Retinal pigment epithelial cell (primary cell): ENCODE measurements at places on chromosomes 4 and X.

DNA sequence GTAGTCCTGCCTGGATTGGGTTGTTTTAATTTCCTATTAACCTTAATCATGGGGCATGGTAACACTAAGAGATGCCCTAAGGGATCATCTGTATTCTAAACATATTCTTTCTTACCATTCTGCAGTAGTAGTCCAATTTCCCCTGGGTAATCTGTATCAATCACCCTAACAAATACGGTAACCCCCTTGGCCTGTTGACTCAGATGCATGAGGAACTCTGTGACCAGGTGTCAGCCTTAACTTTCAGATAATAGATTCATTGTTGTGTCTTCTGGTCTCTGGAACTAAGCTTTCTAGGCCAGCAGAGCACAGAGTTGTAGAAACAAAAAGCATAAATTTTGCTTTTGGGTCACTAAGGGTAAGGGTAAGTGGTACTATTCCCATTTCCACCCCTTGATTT lies 13.1 kb upstream of the BANK1 start:
- DNase-seq = no peak

DNA sequence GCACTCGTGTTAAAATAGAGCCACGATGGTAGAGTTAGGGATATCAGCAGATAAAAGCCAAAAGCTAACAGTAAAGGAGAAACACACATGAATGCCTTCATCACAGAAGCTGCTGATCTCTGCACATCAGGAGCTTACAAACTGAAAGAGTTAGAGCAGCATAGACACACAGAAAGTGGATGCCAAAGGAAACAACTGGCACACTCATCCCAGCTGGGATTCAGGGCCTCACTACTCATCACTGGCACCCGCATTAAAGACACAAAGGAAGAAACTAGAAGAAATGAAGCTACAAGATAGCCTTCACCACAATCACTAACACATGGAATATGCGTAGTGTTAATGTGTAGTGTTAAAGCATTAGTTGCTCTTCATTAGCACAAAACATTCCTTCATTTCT lies 156.4 kb upstream of the TBL1X start:
- DNase-seq = no peak

DNA sequence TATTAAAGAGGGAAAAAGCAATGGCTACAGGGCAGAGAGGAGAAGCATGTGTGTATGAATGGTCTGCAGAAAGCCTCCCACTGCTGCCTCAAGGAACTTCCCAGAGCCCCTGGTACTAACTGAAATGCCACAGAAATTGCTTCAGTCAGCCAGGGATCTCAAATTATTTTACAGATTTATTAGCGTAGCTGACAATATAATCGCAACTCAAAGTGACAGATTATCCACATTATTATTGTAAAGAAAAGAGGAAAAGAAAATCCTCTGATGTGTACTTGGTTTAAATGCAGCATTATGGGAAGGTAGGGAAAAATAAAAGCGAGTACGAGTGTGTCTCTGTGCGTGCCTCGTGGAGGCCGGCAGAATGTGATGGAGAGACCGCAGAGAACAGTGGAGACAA lies 202.7 kb downstream of the DCLK2 start:
- no peak for DNase-seq

GRCh38 chrX:39629001-39629400 lies 468.8 kb downstream of the BCOR start:
- DNase-seq = no peak

- no peak for DNase-seq
These were observed 29.5 kb upstream of the SERTM2 start for GRCh38 chrX:111481896-111482295.

DNA sequence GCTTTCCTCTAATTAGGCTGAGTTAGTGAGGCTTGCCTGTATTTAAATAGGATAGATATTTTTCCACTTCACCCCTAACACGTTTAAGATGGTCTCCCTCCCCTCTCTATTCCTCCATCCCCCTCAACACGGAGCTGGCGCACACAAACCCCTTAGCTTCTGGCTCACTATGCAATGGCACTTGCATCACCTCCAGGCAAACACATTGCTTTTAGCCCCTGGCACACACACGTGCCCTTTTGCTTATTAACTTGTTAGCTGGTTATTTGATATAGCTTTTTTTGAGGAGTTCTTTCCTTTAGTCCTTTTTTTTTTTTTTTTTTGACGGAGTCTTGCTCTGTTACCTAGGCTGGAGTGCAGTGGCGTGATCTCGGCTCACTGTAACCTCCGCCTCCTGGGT lies 94.3 kb downstream of the HDAC8 start:
- DNase-seq = no peak

- no peak for DNase-seq
These were observed 73.0 kb upstream of the FRMPD4 start for GRCh38 chrX:12065251-12065650.

DNA sequence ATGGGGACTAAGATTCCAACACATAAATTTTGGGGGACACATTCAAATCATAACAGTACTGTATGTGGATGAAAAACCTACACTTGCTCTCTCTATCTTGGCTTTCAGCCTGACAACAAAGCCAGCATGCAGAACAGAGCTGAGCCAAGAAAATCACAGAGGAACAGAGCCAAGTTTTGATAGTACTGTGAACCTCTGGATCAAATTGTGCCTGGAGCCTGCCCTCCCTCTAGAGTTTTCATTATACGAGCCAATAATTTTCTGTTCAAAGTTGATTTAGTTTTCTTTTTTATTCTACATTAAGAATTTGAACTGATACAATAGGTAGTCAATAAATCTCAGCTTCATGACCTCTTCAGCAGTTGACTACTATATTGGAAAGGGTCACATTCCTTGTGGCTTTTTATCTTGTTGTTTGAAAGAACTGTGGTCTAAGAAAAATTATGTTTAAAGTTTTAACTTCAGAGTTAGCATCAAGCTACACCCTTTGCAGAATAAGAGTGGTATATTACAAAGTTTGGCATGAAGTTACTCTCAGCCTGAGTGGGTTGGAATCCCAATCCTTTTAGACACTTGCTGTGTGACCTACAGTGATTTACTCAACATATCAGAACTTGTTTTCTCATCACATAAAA lies 31.1 kb downstream of the GRID2 start:
- peak; percentile 42 for DNase-seq

DNA sequence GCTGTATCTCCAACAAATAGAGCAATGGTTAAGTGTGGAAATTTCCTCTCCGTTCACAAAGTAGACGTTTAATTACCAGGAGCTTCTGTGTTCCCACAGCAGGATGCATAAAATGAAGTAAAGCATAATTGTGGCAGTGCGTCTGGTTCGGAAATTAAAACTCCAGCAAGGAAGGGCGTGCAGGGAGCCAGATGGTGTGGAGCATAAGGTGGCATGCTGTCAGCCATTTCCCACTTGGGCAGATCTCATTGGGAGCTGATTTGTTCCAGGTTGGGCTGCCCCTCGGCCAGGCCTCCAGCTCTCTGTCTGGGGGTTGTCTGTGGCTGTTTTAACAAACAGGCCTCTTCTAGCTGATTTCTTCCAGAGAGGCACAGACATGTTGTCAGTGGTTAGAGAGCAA lies 182.1 kb upstream of the CLNK start:
- no peak for DNase-seq

DNA sequence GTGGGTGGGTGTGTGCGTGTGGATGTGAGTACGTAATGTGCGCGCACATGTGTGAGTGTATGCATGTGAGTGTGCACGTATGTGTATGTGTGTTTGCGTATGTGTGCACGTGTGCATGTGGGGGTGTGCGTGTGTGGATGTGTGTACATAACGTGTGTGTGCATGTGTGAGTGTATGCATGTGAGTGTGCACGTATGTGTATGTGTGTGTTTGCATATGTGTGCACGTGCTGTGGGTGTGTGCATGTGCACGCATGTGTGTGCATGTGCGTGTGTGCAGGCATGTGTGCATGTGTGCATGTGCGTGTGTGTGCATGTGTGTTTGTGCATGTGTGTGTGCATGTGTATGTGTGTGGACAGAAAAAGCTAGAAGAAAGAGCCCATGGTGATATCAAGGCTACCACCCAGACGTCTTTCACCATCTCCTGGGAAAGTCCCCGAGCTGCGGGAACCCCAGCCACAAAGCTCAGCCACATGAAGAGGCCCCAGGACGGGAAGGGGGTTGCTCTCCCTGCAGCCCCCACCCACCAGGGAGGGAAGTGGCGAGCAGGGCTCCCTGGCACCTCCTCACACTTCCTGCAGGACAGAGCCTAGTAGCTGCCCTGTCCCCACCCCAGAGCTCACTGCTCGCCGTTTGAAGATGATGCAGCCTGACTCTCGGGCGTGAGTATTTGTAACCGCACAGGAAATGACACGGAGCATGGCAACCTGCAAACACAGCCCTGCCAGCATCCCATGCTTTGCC lies 108.3 kb downstream of the DCTD start:
- DNase-seq = no peak

- DNase-seq = no peak
These were observed 598.4 kb upstream of the GNPDA2 start for GRCh38 chr4:45324455-45325417.

GRCh38 chrX:63350465-63350877 lies 661 bp downstream of the SPIN4 start:
- DNase-seq = no peak

DNA sequence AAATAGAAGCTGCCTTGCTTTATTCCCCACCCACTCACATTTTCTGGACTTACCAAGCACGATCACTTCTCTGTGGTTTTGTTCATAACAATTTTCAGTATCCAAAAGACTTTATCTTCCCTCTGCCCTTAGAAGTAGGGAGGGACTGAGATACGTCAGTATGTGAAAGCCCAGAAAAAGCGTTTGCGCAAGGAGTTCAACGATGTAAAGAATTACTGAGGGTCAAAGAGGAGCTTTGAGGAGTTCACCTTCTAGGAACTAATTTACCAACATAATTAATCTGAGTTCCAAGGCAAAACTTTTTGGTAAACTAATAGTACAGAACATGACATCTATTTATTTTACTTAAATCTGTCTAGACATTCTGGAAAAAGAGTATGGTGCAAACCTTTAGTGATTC lies 84.6 kb downstream of the MBNL3 start:
- no peak for DNase-seq

DNA sequence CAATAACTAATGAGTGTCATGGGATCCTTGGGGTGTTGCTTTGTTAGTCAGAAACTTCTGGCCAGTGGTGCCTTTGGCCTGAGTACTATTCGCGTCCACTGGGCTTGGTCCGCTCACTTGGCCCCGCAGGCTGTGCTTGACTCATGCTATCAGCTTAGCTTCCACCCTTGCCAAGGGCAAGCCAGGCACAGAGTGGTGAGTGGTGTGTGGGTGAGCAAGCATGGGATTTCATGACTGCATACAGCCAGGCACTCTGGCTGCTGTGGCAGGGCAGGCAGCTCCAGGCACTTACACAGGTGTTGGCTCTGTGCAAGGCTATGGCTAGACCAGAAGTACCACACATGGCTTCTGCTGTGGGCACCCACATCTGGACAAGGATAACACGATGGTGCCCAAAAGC lies 1026.3 kb downstream of the PCDH19 start:
- DNase-seq = no peak

- DNase-seq = no peak
These were observed 18.3 kb upstream of the H2AZ1 start for GRCh38 chr4:99968330-99968729.

- peak; percentile 55 for DNase-seq
These were observed 72.9 kb upstream of the STIM2 start for GRCh38 chr4:26787461-26788340.

DNA sequence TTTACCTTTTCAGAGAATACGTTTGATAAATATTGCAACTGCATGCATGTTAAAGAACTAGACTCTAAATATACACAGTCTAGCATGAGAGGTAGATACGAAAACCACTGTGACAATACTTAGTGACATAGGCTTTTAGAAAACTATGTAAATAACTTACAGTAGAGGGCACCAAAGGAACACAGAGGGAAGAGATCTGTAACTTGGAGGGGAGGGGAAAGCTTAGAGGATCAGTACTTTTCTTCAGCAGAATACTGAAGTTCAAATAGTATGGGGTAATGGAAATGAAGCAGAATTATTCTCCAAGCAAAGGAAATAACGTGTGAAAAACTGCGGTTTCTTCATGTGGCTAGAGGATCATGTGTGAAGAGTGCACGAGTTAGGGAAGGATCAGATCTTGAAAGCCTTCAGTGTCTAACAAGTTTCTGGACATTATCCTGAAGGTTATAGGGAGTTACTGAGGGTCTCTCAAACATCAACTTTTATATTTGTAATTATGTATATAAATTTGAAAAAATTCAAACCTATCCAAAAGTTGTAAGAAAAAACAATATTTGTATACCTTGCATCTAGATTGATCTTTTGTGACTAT lies 264.3 kb downstream of the NPFFR2 start:
- DNase-seq = peak; percentile 20

GRCh38 chr4:181581983-181582382 lies 661.2 kb upstream of the TENM3 start:
- DNase-seq = no peak

- DNase-seq = no peak
These were observed at the start of gene NDNF for GRCh38 chr4:121072224-121073003. Gene NDNF, minus strand, starts transcription at chr4:121072535. Its CDS starts 26,698 bp downstream, at chr4:121045837.

DNA sequence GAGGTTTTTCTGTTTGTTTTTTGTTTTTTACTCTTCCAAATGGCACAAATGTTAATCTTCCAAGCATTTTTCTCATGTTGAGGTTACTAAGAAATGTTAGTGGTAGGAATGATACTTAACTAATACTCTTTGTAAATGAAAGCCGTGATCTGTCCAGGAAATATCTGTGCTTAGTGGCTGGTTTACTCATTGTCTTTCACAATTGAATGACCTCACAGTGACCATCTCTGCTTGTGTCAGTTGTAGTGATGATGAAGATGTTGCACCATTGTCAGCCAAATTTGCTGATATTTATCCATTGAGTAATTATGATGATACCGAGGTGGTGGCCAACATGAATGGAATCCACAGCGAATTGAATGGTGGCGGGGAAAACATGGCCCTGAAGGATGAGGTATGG lies 93.5 kb downstream of the TNIP2 start:
- no peak for DNase-seq

DNA sequence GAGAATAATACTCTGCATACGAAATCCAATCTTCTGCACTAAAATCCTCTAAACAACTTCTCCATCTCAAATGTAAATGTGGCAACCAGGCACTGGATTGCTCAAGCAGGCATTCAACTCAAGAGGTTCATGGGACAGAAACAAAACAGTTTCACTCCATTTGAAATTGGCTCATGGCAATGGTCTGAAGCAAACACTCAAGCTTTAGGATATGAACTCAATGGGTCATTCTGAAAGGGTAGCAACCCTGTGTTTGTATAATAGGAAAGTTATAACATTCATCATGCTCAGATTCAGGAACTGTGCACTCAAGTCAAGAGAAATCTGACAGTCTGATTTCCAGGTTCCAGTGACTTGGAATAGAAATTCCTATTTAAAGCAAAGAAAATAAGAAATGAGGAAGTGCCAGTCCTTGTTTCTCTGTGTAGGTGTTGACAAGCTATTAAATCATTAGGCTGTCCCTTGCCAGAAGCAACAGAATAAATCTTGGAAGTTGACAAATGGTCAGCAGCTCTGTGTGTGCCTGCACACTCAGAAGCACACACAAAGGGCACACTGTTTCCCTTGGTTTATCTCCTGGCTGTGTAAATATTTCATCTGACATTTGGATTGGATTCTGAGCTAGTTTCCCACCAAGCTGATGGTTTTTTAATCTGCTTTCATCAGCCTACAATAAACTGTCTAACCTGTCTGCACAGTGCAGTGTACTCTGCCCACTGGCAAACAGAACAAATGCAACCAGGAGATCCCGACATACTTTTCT lies 75.9 kb upstream of the CITED1 start:
- no peak for DNase-seq

GRCh38 chr4:152100379-152101201 lies 339.8 kb upstream of the GATB start:
- no peak for DNase-seq
